Placental pericyte (primary cell): ENCODE measurements at places on chromosomes 16 and 17. TPM values are rescaled to one million over a fixed set of nuclear protein-coding genes. Genes with fewer than 3 reads are reported as not detected.

TELO2 gene
- 17.3 and 30.4 TPM in 2 replicates for total RNA-seq

PRR15L gene
- total RNA-seq, result not detected in 2 replicates

TAC4 gene
- total RNA-seq, result not detected in 2 replicates

P2RX1 gene
- total RNA-seq, result 5.3 and 8.5 TPM in 2 replicates

ACSM3 gene
- 0.14 and 0.22 TPM in 2 replicates for total RNA-seq

NMRAL1 gene
- total RNA-seq, result 66.7 and 85.1 TPM in 2 replicates

TEX2 gene
- 16.9 and 25.5 TPM in 2 replicates for total RNA-seq

NPIPA3 gene
- total RNA-seq, result 0.29 and 0.44 TPM in 2 replicates

C1QTNF1 gene
- total RNA-seq, result 80.6 and 220 TPM in 2 replicates

MYH3 gene
- 0.22 and 0.86 TPM in 2 replicates for total RNA-seq

PRSS22 gene
- total RNA-seq, result 2.7 TPM in 1 of 2 replicates, not detected in the other

SPAG5 gene
- 2.4 and 77.9 TPM in 2 replicates for total RNA-seq

OR3A2 gene
- total RNA-seq, result 1.7 and 4.8 TPM in 2 replicates

CD300LB gene
- not detected in 2 replicates for total RNA-seq
